GM10248 (cell line): ENCODE measurements at places on chromosomes 5 and 9.
A peak's percentile ranks its signal among the peaks of the same experiment; 100 is the strongest.

- no peak for DNase-seq
Measured at GRCh38 chr9:92424340-92424739, at the start of gene OMD. Gene OMD (minus strand): TSS chr9:92424471. CDS start chr9:92417558, 6,913 bp downstream.

DNA sequence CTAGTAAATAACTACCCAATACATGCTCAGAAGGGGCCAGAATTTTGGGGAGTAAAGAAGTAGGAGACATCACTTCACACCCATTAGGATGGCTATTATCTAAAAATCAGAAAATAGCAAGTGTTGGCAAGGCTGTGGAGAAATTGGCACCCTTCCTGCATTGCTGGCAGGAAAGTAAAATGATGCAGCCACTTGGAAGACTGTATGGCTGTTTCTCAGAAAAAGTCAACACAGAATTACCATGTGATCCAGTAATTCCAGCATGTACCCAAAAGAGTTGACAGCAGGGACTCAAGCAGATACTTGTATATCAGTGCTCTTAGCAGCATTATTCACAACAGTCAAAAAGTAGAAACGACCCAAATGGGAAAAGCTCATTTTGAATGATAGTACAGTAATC lies 107.6 kb downstream of the APBA1 start:
- DNase-seq = no peak

DNA sequence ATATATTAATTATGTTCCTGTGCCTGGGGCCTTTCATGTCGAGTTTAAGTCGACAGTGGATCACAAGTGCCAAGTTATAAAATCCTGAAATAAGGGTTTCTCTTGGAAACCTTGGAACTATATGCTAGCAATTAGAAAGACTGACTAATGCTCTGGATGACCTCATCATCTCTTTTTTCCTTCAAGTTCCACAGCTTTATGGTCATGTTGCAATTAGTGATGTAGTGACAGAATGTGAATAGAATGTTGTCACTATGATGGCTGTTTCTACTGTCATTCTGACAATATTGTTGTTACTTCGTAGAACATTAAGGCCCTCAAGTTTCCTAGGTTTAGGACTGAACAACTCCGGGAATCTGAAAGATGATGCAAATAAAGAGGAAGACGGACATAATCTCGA lies 368.0 kb upstream of the SEMA6A start:
- DNase-seq = no peak

GRCh38 chr5:38607930-38608564 lies 51.6 kb upstream of the LIFR start:
- no peak for DNase-seq

GRCh38 chr9:5264219-5264595 lies 33.0 kb downstream of the INSL4 start:
- DNase-seq = no peak

DNA sequence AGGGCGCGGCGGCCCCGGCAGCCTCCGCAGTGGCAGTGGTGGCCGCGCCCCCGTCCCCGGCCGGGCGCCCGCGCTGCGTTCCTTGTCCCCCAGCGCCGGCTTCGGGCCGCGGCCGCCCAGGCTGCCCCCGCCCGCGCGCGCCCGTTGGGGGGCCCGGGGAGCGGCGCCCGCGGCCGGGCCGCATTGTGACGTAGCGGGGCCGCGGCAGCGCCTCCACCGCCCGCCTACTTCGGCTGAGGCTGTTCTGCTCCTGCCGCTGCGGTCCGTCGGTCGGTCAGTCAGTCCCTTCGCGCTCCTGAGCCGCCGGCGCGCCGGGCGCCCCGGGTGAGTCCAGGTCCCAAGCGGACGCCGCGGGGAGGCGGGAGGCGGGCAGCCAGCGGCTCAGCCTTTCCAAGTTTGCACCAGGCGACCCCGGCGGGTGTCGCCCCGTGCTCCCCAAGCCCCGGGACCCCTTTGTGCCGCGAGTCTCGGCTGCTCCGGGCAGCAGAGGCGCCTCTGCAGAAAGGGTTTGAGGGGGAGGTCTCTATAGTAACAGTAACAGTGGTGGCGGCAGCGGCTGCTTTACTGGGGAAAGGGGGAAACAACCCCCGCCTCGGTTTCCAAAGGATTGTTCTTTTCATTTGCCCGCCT lies at the start of gene SNCAIP:
Gene SNCAIP (plus strand): TSS at position 277 of the 630 bp plus-strand sequence. CDS start 78,898 bp downstream, outside the sequence.
- DNase-seq = peak; percentile 38

DNA sequence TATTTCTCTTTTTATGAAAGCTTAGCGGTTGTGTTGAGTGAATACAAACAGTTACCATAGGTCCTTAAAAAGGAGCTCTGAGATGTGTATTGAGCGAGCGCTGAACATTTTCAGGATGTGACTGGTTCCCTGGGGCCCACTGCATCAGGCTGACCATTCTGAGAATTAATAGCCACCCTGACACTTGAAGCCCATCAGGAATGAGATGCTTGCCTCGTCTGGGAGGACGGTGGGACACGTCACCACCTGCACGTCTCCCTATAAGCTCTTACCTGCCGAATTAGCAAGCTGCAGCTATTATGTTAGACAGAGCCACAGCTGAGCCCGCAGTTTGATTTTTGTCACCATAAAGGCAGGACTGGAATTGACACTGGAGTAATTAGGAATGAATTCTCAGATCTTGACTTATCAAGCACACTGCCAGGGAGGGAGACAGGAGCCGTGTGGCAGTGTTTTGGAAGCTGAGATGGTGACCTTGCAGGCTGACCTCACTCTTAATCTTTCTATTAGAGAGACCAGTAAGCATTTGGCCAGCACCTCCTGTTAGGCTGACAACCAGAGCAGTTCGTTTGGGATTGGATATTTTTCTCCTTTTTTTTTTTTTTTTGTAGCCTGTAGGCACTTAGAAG lies 373.1 kb upstream of the WWC1 start:
- no peak for DNase-seq

- DNase-seq = no peak
Measured at GRCh38 chr9:95666096-95666784, 149.5 kb upstream of the PTCH1 start.
